ENCODE measurements at places on chromosomes 5 and 9. TPM values are rescaled to one million over a fixed set of nuclear protein-coding genes. Genes with fewer than 3 reads are reported as not detected.

- H3K27me3 ChIP-seq, result peaks cover 21% of the 10 kb centered on the region
- DNase-seq, result no peak
- H3K27ac ChIP-seq, result no peak overlapping the region
- H3K36me3 ChIP-seq, result no peaks in the 10 kb centered on the region
These were observed 1.2 kb upstream of the ADGRV1 start for GRCh38 chr5:90557391-90557790.

DNA sequence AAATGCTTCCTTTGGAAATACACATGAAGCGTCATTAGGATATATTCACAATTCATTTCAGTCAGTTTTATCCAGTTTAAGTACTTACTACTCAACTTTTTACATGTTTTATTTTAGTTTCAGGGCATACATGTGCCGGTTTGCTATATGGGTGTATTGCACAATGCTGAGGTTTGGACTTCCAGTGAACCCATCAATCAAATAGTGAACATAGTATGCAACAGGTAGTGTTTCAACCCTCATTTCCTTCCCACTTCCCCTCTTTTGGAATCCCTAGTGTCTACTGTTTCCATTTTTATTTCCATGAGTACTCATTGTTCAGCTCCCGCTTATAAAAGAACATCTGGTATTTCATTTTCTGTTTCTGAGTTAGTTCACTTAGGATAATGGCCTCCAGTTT lies 74.7 kb downstream of the TMEM161B start:
- no peaks in the 10 kb centered on the region for H3K36me3 ChIP-seq
- no peak for DNase-seq
- H3K27ac ChIP-seq, result no peak overlapping the region
- H3K4me1 ChIP-seq, result peaks cover 4% of the 10 kb centered on the region
- no peaks in the 10 kb centered on the region for H3K27me3 ChIP-seq

DNA sequence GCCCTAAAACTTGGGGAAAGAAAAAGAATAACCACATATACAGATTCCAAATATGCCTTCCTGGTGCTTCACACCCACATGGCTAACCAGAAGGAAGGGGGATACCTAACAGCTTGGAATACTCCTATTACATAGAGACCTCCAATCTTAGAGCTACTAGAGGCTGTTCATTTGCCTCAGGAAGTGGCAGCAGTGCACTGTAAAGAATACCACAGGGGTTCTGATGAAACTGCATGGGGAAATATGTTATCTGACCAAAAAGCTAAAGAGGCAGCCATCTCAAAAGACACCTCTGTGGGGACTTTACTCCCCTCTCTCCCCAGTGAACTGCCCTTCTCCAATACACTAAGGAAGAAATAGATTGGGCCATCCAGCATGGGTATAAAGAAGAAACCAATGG lies 66.4 kb downstream of the CDKN2A start:
- H3K27me3 ChIP-seq, result no peaks in the 10 kb centered on the region
- no peaks in the 10 kb centered on the region for H3K4me1 ChIP-seq
- DNase-seq, result no peak

- no peaks in the 10 kb centered on the region for H3K27me3 ChIP-seq
- no peaks in the 10 kb centered on the region for H3K36me3 ChIP-seq
- H3K4me1 ChIP-seq, result no peaks in the 10 kb centered on the region
- H3K27ac ChIP-seq, result no peak overlapping the region
- H3K4me3 ChIP-seq, result no peak overlapping the region
These were observed 101.8 kb downstream of the FGF18 start for GRCh38 chr5:171521219-171521633.

DNA sequence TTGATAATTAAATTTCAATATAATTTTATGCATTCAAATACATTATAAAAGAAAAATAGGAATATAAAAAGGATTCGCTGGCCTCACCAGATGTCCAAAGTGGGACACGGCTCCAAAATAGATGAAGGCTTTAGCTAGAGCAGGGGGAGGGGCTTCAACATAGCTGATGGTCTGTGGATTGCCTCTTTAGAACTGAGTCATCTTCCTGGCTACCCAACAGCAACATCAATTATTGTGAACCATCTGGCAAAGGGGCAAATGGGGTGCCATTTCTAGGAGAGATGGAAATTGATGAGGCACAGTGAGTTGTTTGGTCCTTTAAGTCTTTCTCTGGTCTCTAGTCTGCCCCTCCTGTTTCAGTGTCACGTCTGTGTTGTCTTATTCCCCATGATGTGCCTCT lies 44.2 kb upstream of the CD180 start:
- H3K36me3 ChIP-seq, result no peaks in the 10 kb centered on the region
- H3K4me1 ChIP-seq, result no peaks in the 10 kb centered on the region
- DNase-seq, result no peak
- H3K4me3 ChIP-seq, result no peak overlapping the region

Gene CD180
- total RNA-seq, result 0.56 TPM

Gene OBP2B
- total RNA-seq, result not detected
